ENCODE measurements at places on chromosomes 2 and 18. TPM values are rescaled to one million over a fixed set of nuclear protein-coding genes. Genes with fewer than 3 reads are reported as not detected.

TUBB8B gene
- total RNA-seq = not detected

GRCh38 chr2:2271469-2271941 is 59.6 kb downstream of the MYT1L start:
- peak overlapping the region; percentile 19 for H3K4me3 ChIP-seq
- no peaks in the 10 kb centered on the region for H3K27me3 ChIP-seq
- peak overlapping the region; percentile 62 for H3K27ac ChIP-seq

ELOA2 gene
- total RNA-seq = not detected

- H3K36me3 ChIP-seq = peaks cover 81% of the 10 kb centered on the region
- no peaks in the 10 kb centered on the region for H3K27me3 ChIP-seq
- H3K27ac ChIP-seq = no peak overlapping the region
- no peaks in the 10 kb centered on the region for H3K4me1 ChIP-seq
- no peak for DNase-seq
Measured at GRCh38 chr2:28413152-28413898, 20.7 kb downstream of the FOSL2 start.

RUFY4 gene
- total RNA-seq = not detected

DNA sequence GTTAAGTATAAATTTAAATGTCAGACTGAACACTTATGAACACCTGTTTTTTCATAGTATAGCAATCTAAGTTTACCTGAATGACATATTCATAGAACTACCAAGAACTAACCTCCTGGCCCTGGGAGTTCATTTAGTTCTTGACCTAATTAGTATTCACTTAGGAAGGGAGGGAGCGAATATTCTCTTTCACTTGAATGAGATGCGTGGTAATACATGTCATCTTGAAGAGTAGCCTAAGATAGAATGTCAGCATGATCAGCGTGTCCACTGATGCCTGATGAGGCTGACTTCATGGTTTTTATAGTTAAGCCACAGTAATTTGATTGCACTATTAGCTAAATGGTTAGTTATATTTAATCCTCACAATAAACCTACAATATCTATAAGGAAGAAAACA is 13.3 kb downstream of the NDUFAF7 start:
- no peaks in the 10 kb centered on the region for H3K4me1 ChIP-seq
- no peaks in the 10 kb centered on the region for H3K27me3 ChIP-seq
- H3K27ac ChIP-seq = no peak overlapping the region

Data from GM23248 (cell line).